Suppressor macrophage treated with lipopolysaccharide for 4 hours (primary cell): ENCODE measurements at places on chromosomes 7 and 10.

GRCh38 chr7:30136743-30137485 is 2.1 kb downstream of the MTURN start:
- no peak for DNase-seq

- DNase-seq, result no peak
Measured at GRCh38 chr10:118062798-118063238, 16.1 kb upstream of the RAB11FIP2 start.

DNA sequence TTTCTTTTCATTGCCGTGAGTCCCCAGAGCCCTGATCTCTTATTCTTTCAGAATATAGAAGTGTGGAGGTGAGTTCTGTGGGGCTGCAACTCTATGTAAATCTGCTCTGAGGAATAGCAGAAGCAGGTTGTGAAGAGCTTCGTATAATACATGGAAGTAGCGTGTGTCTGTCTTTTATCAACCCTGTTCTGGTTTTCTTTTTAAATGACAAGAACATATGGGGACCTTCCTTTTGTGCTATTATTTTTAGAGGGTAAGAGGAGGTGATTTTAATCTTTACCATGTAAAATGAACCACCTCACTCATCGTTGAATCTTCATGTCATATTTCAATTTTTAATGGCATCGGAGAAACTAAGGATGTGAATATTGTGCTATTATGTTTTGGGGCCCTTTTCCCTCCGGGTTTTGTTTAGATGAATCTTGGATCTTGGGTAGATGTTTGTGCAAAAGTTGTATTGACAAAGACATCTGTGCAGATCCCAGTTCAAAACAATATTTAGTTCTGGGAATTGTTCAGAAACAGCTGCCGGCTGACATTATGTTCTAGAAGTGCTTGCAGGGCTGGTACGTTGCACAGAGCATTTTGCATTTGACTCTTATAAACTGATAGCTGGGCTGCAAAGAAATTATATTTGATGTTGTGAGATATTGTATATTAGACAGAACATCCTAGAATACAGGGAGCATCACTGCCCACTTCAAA is 46.7 kb downstream of the PLXDC2 start:
- DNase-seq, result no peak

DNA sequence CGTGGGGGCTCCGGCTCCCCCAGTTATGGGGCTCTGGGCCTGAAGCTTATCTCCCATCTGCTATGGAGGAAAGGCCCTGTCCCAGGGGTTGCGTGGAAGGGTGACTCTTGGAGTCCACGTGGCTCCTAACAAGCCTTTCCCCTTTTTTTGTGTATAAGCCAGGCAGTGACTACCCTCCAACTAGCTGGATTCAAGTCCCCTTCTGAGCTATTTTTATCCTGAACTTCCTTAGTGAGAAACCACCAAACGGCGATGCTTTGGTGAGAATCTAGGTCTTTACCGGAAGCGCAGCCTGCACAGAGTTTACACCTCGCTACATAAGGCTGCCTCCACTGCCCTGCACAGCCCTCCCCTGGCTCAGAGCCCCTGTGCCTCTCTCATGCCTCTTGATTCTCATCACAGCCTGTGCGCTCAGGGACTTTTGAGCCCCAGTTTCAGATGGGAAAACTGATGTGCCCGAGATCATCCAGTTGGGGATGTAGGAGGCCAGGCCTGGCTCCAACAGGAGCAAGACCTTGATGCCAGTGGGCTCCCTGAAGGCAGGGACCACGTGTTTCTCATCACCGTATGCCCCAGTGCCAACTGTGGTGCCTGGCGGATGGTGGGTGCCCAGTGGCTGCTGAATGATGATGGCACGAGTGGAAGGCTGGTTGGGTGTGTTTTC is 102.3 kb upstream of the PPIF start:
- peak; percentile 85 for DNase-seq

DNA sequence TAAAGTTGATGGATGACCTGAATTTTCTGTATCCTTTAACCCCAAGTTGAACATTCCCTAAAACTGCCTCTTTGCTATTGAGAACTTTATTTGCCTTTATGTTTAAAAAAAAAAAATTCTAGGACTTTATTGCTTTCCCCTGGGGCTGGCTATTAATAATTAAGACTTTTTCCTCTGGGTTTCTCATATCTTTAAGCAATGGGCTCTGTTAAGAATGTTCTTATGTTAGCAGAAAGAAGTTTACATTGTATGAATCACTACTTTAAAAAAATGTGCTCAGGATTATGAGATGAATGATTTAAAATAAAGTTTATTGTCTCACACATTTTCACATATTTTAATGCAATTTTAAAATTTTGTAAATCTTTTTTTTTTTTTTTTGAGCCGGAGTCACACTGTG is 19.5 kb downstream of the TAX1BP1 start:
- DNase-seq, result no peak

DNA sequence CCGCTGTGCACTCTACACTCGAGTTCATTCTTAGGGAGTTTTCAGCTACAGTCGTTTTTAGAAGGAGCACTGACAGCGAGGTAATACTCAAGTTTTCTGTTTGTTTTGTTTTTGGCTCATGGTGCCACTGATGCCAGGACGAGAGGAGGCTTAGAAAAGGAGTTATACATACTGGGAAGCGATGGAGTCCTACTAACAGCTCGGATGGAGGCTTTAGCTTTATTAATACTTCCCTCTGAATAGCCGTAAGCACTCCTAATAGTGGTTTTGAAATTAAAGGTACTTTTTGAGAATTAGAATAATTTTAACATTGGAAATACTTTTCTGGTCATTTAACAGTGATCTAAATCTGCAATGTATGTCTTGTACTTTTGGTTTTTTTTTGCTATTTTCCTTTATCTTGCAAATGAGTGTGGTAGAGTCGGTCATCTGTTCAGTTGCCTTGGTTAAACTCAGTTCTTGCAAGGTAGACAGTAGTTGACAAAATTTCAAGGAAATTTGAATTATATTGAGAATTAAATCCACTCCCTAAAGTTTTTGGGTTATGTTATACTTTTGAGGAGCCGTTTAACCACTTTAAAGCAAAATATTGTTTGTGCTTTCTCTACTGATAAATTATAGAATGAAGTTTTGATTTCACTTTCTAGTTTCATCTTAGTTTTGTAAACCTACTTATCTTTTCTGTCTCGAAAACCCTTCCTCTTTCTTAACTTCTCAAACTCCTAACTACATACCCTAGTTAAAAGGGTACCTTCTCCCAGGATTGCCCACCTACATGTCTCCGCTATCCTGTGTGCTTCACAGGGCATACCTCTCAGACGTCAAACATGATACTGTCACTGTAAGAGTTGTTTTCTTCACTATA is 1.5 kb downstream of the HBP1 start:
- DNase-seq, result peak; percentile 65

GRCh38 chr7:134710854-134711624 is 64.4 kb downstream of the BPGM start:
- DNase-seq, result no peak

DNA sequence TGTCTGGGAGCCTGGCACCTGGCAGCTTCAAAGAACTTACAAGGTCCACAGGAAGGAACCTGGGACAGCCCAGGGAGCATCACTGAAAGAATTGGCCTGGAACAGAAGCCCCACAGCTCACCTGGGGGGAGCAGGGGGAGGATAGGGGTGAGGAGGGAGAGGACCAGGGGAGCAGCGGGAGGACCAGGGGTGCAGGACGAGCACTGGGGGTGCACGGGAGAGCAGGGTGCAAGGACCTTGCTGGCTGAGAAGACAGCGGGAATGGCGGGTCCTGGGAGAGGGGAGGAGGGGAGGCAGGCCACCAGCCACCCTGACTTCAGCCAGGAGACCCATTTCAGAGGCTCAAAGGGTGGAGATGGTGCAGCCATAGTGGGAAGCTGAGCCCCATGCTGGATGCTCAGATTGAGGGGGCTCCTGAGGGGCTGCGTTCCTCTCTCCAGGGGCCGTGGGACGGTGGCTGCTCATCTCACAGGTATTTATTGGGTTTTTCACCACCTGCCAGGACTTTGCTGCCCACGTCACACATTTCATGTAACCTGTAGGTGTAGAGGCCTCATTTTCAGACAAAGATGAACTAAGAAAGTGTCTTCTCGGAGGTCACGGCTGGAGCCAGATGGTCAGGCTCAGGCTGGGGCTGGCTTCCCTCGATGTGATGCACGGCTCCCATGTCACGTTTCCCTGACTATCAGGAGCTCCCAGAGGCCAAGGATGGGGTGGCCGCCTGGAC is 110.1 kb downstream of the WDR37 start:
- no peak for DNase-seq

DNA sequence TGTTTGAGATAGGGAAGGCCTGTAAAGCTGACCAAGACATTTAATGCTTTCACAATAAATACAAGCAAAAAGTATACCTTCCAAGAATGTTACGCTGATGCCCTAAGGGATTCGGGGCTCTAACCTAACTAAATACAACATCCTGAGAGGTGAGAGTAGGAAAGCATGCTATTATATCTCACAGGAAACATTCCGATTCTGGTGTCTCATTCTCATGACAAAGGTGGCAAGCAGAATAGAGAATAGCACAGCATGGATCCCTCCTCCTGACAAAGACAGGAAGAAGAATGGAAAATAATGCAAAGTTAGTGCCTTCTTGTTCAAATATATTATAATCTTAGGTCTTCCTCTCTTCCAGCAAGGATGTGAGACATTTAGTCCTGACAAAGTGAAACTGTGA is 504.3 kb downstream of the TFEC start:
- no peak for DNase-seq

DNA sequence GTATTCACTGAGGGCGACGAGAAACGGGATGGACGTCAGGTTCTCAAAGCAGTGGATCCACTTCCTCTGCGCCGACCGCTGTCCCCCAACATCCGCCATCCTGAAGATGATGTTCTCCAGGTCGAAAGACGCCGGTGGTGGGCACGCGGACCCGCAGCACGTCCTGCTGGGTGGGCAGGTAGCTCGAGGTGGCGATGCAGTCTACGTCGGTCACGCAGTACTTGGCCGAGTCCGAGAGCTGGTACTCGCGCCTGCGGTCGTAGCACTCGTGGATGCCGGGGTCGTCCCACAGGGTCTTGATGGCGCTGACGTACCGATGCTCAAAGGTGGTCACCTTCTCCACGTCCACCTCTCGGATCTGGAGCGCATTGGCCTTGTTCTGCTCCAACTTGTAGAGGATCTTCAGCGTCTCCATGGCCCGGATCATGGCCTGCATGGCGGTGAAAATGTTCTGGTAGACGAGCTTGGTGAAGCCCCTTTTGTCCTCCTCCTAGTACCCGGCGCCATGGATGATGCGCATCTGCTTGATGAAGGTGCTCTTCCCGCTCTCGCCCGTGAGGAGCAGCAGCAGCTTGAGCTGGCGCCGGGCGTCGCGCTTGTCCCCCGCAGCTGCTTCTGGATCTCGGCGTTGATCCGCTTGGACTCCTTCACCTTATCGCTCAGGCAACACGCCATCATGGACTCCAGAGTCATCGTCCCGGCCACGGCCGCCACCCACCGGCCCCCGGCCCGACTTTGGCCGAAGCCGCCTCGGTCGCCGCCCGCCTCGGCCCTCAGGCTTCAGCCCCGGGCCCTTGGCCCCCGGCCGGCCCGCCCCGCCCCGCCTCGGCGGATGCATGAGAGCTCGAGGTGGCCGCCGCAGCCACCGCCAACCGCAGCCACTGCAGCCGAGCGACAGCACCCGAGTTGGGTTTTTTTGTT is 122.9 kb upstream of the KCTD7 start:
- no peak for DNase-seq

DNA sequence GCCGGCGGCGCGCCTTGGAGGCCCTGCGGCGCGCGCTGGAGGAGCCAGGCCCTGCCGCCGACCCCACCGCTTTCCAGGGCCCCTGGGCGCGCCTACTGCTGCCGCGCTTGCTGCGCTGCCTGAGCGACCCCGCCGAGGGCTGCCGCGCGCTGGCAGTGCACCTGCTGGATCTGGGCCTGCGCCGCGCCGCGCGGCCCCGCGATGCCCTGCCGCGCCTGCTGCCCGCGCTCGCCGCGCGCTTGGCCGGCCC is 280 bp downstream of the DNAAF5 start:
- peak; percentile 8 for DNase-seq

- DNase-seq, result no peak
Measured at GRCh38 chr7:1854866-1855724, 185.0 kb downstream of the ELFN1 start.

DNA sequence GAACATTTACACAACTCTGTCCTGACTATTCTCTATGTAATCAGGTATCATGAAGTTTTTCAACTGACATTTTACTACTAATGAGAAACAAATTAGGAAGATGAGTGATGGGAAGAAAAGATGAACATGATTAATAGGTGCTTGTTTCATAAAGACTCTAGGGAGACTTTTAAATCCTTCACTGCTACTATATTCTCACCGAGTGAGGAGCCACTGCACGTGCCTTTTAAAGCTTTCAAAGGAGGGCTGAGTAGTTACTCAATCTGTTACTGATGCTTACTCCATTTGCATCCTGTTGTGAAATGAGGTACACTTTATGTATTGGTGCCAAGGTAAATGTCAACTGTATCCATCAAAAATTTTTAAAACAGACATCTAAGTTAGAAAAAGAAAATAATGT is 1.3 kb upstream of the COMMD3 start:
- DNase-seq, result no peak
